IgD-negative memory B cell (primary cell): ENCODE measurements at places on chromosomes 3 and 15. TPM values are rescaled to one million over a fixed set of nuclear protein-coding genes. Genes with fewer than 3 reads are reported as not detected.

The CPNE4 gene
- polyA plus RNA-seq, result not detected

The SLC9C1 gene
- not detected for polyA plus RNA-seq

The FANCD2 gene
- polyA plus RNA-seq, result 15.2 TPM

The POPDC2 gene
- 2.2 TPM for polyA plus RNA-seq

The HTR3E gene
- not detected for polyA plus RNA-seq

The GCSAM gene
- 34.0 TPM for polyA plus RNA-seq

The CELF6 gene
- polyA plus RNA-seq, result 0.19 TPM

The ANKUB1 gene
- polyA plus RNA-seq, result not detected

The MYH15 gene
- not detected for polyA plus RNA-seq

The TMEM158 gene
- polyA plus RNA-seq, result not detected

The COL6A6 gene
- polyA plus RNA-seq, result not detected

The KLF15 gene
- not detected for polyA plus RNA-seq
